ENCODE measurements at places on chromosomes 2 and 18.

DNA sequence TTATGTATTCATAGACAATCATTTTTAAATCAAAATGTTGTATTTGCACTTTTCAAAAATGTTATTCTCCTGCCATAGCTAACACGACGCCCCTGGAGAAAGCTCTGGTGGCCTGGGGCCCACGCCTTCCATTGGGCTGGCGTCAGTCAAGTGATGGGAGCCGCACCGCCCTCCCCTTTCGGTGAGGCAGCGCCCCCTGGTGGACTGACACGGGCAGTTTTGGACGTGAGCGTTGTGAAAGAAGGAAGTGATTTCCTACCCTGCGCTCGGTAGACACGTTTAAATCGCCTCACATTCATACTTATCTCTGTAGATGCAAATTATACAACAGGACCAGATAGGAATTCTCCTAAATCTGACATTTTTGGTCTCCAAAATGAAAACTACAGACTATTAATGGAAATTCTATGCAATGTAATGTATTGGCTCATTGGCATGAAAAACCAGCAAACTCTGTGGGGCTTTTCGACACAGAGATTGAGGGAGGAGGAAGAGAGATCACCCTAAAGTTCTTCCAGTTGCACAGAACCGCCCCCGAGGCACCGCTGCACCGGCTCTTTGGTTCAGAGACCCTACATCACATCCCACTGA, 326.2 kb upstream of the SOX11 start:
- peak; percentile 83 for DNase-seq

GRCh38 chr2:109032229-109032820, 43.3 kb upstream of the EDAR start:
- peak; percentile 25 for DNase-seq

DNA sequence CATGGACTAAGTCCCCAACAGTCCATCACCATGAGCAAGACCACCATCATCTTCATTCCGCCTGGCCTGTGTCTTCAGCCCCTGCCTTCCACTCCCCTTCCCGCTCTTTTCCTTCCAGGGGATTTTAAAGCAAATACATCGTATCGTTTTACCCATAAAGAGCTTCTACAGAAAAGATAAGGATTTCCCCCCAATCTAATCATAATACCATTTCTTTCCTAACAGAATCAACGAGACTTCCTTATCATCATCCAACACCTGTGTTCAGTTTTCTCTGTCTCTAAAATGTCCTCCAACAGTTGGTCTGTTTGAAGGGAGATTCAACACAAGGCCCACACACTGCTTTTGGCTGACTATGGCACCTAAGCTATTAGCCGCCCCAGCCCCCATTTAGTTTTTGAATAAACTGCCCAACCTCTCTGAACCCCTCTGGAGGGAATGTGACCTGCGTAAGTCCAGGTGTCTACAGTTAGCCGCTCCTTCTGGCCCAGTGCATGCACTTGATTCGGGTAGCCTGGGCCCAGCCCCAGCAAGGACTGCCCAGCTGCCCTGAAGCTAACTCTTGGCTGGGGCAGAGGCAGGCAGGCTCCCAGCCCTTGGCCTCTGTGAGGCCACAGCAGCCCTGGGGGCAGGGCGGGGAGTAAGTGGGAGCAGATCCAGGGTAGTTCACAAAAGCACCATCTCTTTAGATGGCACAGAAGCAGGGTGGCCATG, 25.3 kb upstream of the SEMA4C start:
- peak; percentile 60 for DNase-seq

DNA sequence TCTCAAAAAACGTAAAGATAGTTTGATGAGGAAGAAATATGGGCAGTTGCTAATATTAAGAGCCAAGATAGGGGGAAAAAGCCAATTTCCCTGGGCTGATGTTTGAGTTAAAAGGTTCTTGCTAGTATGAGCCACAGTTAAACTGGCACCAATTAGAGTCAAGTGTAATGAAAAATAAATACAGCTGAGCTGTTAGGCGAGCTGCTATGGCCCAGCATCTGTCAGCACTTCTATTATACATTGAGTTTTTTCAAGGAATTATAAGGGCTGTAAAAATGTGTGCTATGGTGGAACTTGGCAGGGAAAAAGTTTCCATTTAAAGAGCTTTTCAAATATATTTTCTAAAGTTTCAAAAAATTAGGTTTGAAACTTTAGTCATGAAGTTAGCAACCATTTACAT, 279.6 kb downstream of the CYRIA start:
- DNase-seq, result no peak

DNA sequence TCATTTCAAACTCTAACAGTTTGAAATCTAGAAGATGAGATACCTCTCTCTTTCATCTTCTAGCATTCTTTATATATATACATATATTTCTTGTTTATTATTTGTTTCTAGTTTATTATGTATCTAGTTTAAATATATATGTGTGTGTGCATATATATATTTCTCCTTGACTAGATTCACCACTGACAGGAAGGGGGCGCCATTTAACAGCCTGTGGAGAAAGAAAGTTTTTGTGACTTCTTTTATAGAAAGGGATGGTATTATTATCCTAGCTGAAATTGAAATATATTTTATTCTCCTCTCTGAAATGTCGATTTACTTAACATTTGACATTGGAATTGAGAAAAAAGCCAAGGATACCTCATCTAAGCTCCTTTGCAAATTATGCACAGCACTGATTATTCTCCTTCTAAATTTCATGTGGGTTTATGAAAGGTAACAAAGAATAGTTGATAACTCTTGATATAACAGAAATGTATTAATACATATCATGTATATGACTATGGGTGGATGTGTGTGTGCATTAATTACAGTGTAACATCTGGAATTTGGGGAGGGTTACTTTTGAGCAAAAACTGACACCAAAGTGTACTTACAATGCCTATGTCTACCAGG, 160.7 kb upstream of the NT5C1B start:
- DNase-seq, result peak; percentile 76

DNA sequence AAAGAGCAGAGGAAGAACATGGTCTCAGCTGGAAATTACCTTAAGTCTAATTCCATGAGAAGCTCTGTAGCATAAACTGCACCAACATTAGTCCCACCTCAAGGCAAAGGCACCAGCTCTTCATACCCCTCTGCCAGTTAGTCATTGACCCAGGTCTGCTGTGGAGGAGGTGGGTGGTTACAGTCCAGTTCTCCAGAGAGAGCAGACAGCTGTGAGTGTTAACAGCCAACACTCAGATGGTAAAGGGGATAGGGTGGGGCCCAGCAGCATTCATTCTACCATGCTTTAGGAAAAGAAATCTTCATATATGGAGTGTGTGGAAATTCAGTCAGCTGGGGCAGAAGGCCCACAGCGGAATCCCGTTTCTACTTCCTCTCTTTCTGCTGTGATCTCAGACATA, 159.7 kb upstream of the FBXO11 start:
- no peak for DNase-seq

- no peak for DNase-seq
These were observed 15.6 kb upstream of the GIGYF2 start for GRCh38 chr2:232681527-232681926.

DNA sequence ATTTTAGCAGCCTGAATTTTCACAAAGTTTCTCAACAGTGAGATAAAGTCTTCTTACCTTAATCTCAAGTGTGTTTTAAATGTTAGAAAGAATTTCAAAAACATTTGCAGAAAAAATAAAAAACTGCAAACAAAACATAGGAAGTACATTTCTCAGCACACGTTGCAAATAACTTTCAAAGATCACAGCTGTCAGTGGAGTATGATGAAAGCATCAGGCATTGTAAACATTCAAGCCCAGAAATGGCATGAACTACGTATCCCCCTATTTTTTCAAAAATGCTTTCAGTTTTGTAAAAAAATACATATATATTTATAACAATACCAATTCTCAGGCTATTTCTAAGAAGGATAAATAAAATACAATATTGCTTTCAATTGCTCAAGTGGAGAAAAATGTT, 320.6 kb upstream of the TFPI start:
- no peak for DNase-seq

- DNase-seq, result no peak
These were observed 237.0 kb downstream of the ZNF407 start for GRCh38 chr18:74834424-74835309.

- no peak for DNase-seq
These were observed 13.2 kb upstream of the MAP4K4 start for GRCh38 chr2:101684313-101684712.

DNA sequence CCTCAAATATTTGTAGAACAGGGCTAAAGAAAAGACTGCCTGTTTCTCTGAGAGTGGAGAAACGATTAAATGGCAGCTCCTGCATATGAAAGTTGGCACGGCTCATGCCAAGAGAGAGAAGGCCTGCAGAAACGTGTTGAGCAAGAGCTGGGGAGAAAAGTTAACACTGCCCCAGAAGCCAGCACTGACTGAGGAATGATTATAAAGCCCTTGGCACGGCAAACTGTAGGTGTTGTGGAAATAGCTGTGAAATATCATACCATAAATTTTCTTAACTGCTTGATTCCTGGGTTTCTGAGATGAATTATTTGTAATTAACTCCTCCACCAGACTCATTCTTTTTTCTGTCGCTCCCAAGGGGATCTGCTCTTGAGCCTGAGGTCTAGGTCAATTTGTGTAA, 4.3 kb downstream of the FRZB start:
- DNase-seq, result no peak

GRCh38 chr2:10223471-10223870, 79.2 kb upstream of the HPCAL1 start:
- DNase-seq, result no peak

DNA sequence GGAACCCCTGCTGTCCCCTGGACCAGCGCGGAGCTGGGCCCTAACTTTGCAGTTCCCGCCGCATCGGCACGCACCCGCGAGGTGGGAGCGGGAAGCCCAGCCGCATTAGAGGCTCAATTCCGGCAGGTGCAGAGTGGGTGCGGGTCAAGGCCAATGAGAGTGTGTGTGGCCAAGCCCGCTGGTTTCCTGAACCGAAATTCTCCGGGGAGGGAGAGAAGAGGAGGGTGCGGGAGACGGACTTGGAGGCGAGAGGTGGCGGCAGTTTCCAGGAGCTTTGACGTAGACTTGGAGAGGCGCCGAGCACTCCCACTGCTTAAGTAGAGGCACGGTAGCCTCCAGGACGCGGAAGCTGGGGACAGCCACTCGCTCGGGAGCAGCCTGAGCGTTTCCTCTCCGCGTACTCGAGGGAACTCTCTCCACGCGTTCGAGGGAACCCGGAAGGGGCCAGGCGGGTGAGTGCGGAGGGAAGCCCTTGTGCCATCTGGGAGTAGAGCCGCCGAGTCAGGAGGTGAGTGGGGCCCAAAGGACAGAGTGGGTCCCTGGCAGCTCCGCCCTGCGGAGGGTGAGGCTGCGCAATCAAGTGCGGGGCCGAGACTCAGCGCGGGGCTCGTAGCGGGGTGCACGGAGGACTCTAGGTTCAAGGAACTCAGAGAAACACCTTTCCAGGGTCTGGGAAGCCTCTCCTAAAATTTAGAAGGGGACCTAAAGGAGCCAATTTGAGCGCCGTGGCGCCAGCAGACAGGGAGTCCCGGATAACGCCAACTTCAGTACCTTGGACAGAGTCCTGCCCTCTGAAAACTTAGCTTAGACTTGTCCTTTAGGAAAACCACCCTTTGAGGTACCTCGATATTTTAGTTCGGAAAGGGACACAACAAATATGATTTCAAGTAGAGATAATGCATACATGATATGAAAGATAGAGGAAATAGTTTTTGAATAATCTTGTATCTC, at the start of gene FAM237A:
TSS of gene FAM237A (plus strand) at position 413 of the 951 bp plus-strand sequence. CDS start 1,750 bp downstream, outside the sequence.
- DNase-seq, result peak; percentile 78

DNA sequence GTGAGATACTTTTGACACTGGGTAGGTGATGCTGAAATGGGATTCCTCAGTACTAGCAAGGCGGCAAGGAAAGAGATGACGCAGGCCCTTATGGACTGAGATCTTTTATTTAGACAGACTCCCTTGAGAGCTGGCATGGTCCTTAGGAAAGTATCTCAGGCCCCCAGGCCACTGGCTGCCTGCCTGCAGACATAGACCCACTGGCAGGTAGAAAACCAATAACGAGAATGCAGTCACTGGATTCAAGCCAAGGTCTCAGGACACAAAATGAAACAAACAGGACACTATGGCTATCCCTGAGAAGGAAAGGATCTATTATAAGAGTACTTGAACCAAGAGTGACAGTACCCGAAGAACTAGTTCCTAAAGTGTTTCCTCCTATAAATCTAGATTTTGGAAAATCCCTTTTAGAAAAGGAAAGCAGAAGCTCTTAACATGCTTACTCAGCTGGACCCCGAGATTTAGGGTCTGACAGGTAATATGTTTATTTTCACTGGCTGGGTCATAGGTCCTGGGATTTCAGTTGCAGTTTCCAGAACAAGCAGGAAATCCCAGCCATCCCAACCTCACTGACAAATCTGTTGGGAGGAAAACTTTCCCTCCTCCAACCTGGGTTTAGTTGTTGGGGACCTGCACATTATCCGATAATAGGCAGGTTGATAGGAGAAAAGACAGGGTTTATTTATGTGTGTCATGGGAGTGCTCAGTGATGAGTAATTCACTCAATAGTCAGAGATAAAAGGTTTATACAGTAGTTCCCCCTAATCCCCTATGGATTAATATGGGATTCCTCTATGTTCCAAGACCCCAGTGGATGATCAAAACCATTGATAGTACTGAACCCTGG, 44.5 kb downstream of the COMMD1 start:
- DNase-seq, result peak; percentile 44

GRCh38 chr2:215271446-215271845, 40.4 kb upstream of the ATIC start:
- DNase-seq, result no peak

- DNase-seq, result no peak
These were observed 90.9 kb upstream of the STON1 start for GRCh38 chr2:48439102-48439501.

- DNase-seq, result no peak
These were observed 5.7 kb downstream of the PARD3B start for GRCh38 chr2:204550751-204551511.

DNA sequence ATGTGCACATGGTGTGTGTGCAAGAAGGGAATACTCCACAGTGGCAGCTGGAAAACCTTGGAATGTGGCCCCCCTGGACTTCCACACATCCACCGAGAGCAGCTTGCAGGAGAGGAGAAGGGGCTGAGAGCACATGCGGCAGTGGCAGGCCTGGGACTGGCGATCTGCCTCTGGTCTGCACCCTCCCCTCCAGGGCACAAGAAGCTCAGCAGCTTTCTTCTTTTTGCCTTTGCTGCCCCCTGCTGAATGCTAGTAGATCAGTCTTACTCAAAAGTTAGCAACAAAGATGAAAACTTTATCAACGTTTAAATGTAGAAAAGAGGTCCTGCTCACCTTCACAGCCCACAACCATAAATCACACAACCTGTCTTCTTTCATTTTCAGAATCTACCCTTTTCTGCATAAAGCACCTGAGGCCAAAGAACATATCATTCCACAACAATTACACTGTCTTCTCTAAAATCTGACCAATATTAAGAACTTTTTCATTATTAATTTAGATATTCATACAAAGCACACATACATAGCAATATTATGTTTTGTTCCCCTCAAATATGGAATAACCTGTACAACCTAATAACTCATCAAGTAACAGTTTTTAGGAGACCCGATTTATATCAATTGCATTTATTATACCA, 34.6 kb downstream of the TGFBRAP1 start:
- DNase-seq, result peak; percentile 58

- DNase-seq, result no peak
These were observed 102.9 kb downstream of the GATA6 start for GRCh38 chr18:22272242-22272641.

GRCh38 chr18:23740105-23740830, 51.0 kb downstream of the LAMA3 start:
- DNase-seq, result no peak
